ENCODE measurements at places on chromosomes 12 and 14.
A peak's percentile ranks its signal among the peaks of the same experiment; 100 is the strongest.

DNA sequence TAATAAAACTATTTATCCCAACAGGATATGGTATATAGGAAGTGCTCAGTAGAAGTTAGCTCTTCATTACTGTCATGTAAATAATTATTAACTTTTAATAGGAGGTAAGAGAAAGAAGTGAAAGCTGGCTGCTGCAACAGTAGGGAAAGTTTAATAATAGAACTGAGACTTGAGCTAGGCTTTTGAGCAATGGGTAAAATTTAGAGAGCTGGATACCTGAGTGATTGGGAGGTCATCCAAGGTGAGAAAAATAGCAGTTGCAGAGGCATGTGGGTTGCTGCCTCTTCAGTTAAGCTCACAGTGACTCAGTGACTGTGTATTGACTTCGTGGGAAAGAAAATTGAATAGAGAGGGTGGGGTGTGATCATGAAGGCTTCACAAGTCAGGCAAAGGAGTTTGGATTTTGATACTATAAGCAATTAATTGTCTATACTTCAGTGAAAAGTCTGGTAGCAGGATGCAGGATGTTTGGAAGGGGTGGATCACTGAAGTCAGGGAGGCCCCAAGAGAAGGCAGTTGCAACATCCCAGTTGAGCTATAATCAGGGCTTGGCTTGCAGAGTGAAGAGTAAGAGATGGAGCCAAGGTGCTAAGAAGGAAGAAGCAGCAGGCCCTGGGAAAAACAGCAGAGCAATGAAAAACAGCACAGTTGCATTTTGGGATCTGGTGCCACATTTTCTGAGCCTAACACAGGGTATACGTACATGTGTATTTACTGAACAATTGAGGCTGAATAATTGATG lies 172.0 kb upstream of the FRMD6 start:
- peak; percentile 45 for DNase-seq

DNA sequence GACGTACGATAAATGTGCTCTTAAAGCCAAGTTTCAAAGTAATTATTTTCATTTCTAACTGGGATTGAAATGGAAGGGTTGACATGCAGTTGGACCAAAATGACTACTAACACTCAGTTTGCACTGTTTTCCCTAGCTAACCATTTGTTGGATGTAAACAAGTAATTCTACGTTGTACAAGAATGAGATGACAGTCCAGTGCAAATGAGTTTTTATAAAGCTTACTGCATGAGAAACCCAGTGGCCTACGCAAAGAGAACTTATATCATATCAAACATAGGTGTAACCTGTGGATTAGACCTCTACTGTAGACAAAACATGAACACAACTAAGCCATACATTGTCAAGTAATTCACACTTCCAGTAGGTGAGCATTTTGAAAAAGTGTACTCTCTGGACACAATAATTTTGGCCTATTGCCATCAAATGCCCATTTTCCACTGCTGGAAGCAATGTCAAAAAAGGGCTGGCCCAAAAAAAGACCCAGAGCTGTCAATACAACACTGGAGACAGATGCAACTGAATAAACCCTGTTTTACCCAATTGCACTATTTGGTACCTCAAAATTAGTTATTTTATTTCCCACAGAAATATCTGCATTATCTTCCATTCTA lies 12.8 kb downstream of the SLC38A2 start:
- peak; percentile 22 for DNase-seq

GRCh38 chr12:32467959-32468863 lies 68.9 kb downstream of the FGD4 start:
- DNase-seq, result no peak

GRCh38 chr14:103257211-103257962 lies 76.7 kb upstream of the EIF5 start:
- DNase-seq, result peak; percentile 22

DNA sequence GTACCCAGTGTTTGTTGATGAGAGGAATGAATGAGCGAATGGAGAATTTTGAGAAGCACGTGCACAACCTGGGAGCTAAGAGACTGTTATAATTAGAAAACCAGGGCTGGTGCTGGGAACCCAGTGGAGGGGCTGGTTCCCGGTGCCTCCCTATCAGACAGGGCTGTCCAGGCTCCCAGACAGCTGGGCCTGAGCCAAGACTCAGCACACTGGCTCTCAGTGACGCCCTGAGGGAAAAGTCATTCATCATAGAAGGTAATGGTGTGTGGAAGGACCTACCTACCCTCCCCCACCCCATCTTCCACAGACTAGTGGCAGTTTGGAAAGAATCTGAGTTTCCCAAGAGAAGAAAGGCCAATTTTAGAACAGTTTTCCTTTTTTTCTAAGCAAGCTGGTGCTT lies 34.7 kb downstream of the KCNA5 start:
- peak; percentile 51 for DNase-seq
